Fibroblast of skin of right quadriceps (primary cell): ENCODE measurements at places on chromosomes 4 and X.
A peak's percentile ranks its signal among the peaks of the same experiment; 100 is the strongest.

DNA sequence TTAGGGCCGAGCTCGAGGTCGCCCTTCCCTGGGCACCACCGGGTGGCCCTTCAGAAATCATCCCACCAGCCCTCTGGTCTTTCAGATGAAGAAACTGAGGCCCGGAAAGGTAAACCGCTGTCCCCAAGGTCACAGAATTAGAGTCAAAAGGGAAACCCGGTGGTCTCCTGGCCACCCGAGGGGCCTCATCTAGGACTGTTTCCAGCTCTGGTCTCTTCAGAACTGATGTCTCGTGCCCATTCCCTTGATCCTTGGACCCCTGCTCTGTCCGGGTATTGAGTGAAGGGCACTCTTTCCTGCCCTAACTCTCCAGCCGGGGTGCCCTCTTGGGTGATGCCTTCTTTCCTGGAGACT, 841 bp downstream of the HTRA3 start:
- DNase-seq, result no peak

GRCh38 chr4:54400802-54401201, 171.7 kb downstream of the PDGFRA start:
- peak; percentile 80 for DNase-seq

DNA sequence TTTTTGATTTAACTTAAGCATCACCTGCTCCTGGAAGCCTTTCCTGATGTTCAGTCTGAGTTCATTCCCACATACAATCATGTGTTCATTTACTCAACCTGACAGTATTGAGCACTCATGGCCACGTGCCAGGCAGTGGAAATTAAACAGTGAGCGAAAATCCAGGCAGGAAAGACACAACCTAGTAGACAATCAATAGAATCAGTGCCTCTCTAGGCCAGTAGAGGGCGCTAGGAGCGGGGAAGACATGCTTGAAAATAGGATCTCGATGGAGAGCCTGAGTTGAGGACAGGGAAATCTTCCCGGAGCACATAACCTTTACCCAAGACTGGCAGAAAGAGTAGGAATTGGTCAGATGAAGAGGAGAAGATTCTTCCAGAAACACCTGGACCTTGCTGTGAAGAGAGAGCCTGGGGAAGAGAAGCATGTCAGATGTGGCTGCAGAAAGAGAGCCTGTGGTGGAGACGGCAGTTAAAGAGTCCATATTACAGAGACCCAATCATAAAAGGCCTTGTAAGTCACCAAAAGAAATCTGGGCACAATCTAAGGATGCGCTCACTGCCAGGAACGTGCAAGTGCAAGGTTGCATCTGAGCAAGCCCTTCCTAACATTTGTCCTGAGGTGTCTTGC, 103.5 kb downstream of the LDB2 start:
- peak; percentile 69 for DNase-seq

DNA sequence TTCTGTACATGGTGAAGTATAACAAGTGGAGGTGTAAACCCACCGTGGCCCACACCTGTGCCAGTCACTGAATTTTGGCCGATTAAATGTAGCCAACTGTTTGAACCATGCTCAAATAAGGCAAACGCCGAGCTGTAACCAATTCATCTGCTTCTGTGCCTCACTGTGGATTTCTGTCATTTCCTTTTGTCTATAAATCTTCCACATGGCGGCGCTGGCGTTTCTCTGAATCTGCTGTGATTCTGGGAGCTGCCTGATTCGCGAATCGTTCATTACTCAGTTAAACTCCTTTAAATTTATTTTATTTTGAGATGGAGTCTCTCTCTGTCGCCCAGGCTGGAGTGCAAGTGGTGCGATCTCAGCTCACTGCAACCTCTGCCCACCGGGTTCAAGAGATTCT, 19.2 kb downstream of the SUPT20HL2 start:
- peak; percentile 24 for DNase-seq

DNA sequence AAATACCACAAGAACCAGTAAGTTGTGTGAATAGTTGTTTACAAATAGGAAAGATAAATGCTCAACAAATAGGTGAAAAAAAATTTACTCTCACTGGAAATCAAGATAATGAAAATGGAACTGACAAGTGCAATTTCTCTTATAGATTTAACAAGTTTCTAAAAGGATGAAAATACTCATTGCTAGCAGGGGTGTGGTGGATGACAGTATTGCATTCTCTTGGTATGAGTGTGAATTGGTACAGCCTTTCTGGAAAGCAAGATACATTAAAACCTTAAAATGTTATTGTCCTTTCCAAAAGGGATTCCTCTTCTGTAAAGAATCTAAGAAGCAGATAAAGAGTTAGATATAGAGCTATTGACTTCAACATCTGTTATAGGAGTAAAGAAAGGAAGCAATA, 240.0 kb upstream of the RPS6KA3 start:
- DNase-seq, result no peak

DNA sequence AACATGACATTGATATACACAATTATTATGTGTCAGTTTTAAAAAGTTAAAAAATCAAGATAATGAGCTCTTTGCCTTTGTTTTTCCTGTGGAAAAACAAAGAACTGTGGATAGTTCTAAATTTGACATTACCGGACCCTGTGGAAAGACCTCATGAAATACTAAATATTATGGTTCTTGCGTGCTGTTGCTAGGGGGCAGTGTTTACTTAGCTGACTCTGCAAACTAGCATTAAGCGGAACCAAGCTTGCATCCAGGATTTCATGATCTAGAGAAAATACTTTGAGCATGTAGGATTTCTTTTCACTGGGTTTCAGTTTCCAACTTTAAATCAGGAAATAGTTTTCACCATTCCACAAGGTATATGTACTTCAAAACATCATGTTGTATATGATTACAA, 33.6 kb downstream of the CLCN4 start:
- DNase-seq, result peak; percentile 63

GRCh38 chr4:121219227-121219626, 55.1 kb upstream of the TNIP3 start:
- DNase-seq, result peak; percentile 13

DNA sequence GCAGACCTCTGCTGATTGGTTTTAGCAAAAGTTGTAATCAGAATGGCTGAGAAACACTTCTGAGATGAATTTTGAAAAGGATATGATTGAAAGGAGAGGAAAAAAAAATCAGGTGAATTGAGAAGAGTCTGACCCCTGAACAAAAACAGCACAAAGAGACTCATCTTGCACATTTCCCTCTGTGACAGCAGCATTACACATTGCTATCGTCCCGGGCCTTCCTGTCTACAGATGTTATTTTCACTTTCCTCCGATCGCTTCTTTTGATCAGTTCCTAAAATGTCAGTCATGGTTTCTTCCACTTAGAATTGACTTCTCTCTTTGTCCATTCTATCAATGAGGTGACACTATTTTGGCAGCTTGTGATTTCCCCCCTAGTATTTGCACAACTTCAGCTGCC, 262.6 kb downstream of the GPC3 start:
- DNase-seq, result no peak

GRCh38 chr4:173684223-173684622, 154.2 kb upstream of the HAND2 start:
- no peak for DNase-seq

DNA sequence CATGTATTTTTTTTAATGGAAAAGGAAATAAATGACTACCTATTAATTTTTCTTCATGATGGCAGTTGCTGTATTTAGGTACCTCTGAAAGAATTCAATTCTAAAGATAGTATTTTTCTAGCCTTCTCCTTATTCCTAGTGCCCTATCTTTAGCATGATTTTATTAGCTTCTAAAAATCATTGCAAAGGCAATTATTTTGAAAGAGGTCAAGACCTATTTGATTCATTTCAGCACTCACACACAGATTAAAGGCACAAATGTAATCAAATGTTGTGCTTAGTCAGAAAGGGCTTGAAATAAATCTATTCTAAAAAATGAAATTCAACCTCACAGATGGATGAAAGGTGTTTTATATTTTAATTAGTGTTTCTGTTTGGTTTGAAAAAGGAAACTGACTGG, 74.8 kb upstream of the POF1B start:
- DNase-seq, result no peak

- no peak for DNase-seq
Measured at GRCh38 chr4:39745920-39746319, 48.0 kb downstream of the UBE2K start.

- no peak for DNase-seq
Measured at GRCh38 chrX:41653125-41653524, 35.6 kb upstream of the GPR34 start.

- peak; percentile 100 for DNase-seq
Measured at GRCh38 chr4:155906554-155907247, 3.2 kb downstream of the TDO2 start.

DNA sequence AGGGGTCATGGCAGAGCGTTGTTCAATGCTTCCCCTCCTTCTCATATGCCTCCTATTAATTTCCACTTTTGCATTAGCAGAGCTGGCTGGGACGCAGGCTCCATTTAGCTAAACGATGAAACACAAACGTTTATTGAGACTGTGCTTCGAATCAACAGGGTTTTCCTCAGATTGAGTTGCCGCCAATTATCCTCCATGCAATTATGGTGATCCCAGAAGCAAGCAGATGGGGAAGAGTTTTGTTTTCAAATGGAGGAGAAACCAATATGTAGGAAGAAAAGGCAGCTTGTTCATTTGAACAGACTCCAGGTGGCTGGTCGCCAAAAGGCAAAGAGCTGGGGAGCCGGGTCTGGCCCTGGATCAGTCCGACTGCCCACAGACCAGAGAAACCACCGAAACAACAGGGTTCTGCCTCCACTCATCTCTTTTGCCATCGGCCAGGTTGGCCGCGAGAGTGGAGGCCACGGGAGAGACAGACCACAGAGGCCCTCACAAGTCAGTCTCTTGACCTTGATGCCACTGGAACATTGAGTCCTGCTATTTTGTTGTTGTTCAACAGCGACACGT, 184.8 kb downstream of the GBA3 start:
- DNase-seq, result no peak

- DNase-seq, result no peak
Measured at GRCh38 chr4:93814722-93815121, 13.8 kb upstream of the ATOH1 start.

DNA sequence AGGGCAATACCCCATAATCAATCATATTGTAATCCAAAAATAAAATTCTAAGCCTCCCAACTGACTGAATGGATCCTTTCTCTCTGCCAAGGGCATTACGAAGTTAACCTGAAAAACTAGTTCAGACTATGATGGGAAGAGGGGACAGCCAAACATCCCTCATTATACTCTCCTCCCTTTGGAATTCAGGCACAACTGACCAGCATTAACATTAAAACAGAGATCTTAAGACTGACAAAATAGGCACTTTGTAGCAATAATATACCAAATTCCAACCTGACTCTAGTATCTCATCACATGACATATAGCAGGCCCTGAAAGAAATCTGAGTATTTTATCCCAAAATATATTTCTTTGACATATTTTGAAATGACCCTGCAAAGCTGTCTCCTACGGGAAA, 55.0 kb upstream of the SPP1 start:
- no peak for DNase-seq

DNA sequence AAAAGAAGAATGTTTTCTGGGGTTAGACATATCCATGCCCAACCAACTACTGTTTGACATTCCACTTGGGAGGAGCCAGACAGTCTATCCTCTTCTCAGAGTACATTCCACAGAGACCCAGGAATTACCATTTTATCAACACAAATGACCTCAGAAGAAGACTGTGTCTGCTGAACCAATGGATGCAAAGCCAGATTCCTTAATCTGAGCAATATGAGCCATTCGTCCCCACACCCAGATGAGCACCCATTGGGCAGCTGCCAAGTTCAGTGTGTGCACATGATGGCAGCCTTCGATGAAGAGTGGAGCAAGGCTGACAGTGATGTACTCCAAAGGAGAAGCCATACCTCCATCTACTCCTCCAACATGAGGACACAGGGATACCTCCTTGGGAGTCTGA, 111.3 kb downstream of the ZNF674 start:
- DNase-seq, result peak; percentile 18

GRCh38 chrX:38192007-38192810, 28.5 kb downstream of the SRPX start:
- DNase-seq, result no peak

DNA sequence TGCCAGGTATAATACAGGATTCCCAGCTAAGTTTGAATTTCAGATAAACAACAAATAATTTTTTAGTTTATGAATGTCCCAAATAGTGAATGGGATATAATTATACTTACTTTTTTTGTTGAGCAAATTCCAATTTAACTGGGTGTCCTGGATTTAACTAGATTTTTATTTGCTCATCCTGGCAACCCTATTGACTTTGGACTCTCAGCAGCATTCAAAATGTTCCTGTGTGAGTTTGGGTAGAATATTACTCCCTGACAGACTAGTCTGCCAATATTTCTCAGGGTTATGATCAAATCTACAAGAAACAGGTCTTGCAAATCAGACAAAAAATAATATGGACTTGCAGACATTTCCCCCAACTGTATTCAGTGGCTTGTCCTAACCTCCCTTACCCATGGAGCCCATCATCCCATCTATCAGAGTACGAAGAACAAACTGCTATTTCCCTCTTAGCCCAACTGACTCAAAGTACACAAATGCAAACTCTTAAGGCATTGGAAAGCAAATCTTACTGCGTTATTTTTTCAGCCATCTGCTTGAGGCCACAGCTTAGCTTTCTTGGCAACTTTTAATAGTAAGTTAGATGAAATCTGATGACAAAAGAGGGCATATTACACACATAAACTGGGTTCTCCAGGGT, 20.7 kb downstream of the SETD7 start:
- no peak for DNase-seq

DNA sequence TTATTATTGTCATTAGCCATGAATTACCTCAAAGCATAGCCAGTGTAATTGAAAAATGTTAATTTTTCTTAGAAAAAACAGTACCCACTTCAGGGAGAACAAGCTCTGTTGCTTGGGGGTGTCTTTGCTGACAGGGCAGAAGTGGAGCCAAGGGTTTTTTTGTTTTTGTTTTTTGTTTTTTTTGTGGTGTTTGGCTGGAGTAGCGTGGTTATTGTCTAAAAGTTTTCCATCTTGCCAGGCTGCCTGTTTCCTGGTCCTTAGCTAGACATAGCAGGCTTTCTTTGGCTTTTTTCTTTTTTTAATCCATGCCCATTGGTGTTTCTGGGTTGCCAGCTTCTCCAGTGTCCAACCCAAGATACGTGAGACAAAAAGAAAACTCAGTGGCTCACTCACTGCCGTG, 61.5 kb downstream of the CASP3 start:
- DNase-seq, result no peak

- DNase-seq, result no peak
Measured at GRCh38 chrX:136589966-136590365, 58.0 kb downstream of the VGLL1 start.

- DNase-seq, result no peak
Measured at GRCh38 chr4:156313497-156313896, 359.8 kb upstream of the CTSO start.

DNA sequence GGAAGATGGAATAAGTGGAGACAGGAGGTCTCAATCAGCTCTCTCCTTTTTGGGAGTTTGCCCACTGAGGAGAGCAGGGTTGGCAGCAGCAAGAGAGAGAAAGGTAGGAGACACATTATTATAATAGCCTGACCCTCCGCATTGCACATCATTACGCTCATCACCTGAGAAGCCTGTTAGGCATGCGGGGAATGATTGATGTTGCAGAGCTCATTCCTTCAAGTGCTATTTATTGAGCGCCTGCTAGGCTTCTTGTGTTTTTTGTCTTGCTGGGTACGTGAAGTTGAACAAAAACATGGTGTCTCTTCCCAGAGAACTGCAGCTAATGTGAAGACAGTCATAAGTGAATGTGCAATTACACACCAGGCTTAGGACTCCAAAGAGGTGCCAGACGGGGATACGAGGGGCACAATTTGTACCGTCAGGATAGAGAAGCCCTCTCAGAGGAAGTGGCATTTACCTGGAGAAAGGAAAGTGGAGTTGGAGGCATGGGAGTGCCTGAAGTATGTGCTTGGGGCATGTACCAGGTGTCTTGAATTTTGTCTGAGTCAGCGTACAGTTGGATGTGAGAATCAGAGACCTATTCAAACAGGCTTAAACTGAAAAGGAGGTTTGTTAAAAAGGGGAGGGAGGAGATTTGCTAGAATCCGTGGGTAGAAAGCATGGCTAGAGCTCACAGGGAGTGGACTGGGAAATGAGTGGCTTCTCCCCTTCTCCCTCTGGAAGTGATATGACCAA, 90.2 kb upstream of the SOD3 start:
- DNase-seq, result no peak
